ENCODE measurements at places on chromosomes 4 and X.

DNA sequence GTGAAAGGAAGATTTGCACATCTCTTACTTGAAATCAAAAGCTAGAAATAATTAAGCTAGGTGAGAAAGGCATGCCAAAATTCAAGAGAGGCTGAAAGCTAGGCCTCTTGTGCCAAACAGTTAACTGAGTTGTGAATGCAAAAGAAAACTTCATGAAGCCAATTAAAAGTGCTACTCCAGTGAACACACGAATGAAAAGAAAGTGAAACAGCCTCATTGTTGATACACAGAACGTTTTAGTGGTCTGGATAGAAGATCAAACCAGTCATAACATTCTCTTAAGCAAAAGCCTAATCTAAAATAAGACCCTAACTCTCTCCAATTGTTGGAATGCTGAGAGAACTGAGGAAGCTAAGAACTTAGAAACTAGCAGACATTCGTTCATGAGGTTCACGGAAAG is 122.3 kb downstream of the UNC5C start:
- no peak for DNase-seq

- peak; percentile 10 for DNase-seq
Observed at GRCh38 chrX:19990151-19990555, 708 bp downstream of the BCLAF3 start.

DNA sequence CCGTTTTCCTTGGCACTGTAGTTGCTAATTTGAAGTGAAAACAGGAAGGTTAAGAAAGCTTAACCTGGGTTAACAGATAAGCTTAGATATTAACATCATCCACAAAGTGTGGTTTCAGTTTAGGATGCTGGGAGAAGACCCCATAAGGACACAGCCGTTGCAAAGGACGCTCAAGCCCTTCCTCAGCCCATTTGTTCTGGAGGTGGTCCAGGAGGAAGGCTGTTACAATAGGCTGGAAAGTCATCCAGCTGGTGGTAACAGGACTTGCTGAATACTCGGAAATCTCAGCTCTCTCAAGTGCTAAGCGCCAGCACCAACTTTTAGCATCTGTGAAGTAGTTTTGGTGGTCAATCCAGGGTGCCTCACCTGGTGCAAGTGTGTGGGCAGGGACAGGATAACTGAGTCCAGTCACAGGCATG is 14.2 kb downstream of the CHST7 start:
- peak; percentile 34 for DNase-seq

DNA sequence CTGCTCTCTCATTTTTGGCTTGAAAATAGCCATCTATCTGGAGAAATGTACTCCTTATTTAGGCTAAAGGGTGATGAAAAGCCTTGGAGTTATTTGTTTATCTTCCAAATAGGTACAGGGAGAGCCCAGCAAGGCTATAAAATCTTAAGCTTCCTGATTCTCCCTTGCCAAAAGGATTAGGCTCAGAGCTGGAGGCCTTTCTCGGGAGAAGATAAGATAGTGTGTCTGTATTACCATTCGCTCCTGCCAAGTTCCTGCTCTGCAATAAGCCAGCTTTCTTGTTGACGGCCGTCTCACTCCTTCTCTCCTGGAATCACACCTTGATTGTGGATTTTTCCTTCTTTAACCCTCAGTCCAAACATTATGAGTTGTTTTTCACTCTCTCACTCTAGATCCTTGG is 171.8 kb upstream of the TTC29 start:
- DNase-seq = no peak

- peak; percentile 62 for DNase-seq
Observed at GRCh38 chr4:143773998-143774895, 73.8 kb upstream of the FREM3 start.

GRCh38 chrX:109487640-109488039 is 5.8 kb upstream of the GUCY2F start:
- DNase-seq = no peak

GRCh38 chrX:153714256-153714655 is 9.9 kb downstream of the BCAP31 start:
- peak; percentile 50 for DNase-seq

DNA sequence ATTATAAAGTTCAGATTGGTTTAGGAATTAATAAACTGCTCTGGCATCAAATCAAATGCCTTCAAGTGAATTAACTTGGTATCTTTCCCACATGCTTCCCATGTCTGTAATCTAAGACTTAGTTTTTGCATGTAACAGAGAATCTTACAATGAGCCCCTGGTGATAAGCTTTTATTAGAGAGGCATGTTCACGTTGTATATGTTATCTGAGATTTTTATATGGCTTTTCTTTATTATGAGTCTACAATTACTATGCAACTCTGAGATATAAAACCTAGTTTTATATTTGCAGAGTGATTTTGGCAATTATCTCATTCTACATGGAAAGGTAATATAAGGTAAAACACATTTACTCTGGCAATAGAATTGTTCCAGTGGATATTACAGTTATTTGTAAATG is 1578.4 kb upstream of the IGFBP7 start:
- no peak for DNase-seq

- DNase-seq = peak; percentile 60
Observed at GRCh38 chr4:187491959-187492358, 503.6 kb upstream of the ZFP42 start.

- DNase-seq = no peak
Observed at GRCh38 chr4:28360681-28361080, 1500.0 kb downstream of the STIM2 start.

DNA sequence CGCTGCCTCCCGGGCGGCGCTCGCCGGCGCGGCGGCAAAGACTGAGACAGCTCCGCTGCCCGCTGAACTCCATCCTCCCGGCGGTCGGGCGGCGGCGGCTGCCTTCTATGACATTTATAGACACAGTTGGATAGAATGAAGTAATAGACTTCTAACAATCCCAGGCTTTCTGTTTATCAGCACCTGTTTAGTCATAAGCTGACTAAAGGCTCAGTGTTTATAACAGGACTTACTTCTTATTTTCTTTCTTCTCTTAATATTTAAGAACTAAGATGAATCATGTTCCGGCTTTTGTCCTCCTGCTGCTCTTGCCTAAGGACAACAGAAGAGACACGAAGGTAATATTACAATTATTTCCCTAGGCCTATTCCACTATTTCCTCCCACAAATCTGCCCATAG is 3.9 kb downstream of the ARL13A start:
- peak; percentile 4 for DNase-seq

DNA sequence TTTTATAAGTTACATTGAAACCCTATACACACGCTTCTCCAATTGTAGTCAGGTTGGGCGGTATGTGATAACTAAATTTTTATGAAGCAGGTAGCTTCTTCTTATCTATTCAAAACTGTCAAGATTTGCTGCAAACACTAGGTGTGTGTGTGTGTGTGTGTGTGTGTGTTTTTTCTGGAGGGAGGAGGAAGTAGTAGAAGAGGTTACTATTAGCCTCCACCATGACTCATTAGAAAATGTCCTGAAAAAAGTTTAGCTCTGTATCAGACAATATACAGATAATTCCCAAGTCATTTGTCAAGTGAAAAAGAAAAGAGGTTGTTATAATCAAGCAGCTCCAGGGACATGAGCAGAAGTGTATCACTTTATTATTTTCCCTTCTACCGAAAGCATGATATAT is 33.9 kb downstream of the PCDH7 start:
- DNase-seq = peak; percentile 35

DNA sequence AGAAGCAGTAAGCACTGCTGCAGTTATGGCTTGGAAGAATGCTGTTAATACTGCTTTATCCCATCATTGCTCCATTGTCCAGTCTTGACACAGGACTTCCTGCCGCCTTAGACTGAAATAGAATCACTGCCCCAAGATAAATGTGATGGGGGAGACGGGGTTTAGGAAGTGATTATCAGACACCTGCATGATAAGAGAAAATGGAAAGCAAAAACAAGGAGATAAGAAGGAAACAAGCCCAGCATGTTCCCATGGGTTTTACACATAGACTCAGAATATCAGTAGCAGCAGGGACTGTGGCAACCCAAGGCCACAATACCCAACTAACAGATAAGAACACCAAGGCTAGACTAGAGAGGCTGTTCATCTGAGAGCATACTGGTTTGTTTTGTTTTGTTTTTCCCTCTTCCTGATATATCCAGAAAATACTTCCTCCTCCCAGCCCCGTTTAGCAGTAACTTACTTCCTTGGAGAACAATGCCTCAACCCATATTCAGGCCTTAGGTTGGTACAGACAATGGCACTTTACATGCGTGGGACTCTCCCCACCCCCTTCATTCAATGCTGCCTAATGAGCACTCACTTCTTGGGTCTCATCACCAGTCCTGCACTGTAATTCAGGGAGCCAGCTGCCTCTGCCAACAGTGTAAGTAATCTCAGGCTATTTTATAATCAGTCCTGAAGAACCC is 232.6 kb downstream of the CBR4 start:
- DNase-seq = no peak

DNA sequence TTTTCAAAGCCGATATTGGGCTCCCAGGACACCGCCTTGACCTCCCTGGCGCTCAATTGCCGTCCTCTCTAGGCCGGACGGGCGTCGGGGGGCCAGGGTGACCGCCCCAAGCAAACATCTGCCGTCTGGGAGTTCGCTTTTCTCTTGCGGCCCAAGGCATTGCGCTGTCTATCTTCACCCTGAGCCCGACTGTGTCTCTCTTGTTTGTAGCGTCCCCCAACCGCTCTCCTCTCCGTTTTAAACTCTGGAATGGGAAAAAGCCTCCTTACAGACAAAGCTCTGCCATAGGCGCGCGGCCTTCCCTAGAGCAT is 551 bp upstream of the ARX start:
- DNase-seq = no peak

- no peak for DNase-seq
Observed at GRCh38 chr4:108072300-108072699, 82.6 kb downstream of the HADH start.

Measured in EH (cell line).